ENCODE measurements at places on chromosomes 2 and 18.

- DNase-seq, result no peak
These were observed 22.7 kb upstream of the DOCK10 start for GRCh38 chr2:225064928-225065327.

GRCh38 chr2:3435445-3435844, 56.0 kb downstream of the TRAPPC12 start:
- DNase-seq, result no peak

GRCh38 chr2:104871649-104871971, 17.7 kb downstream of the POU3F3 start:
- DNase-seq, result no peak

DNA sequence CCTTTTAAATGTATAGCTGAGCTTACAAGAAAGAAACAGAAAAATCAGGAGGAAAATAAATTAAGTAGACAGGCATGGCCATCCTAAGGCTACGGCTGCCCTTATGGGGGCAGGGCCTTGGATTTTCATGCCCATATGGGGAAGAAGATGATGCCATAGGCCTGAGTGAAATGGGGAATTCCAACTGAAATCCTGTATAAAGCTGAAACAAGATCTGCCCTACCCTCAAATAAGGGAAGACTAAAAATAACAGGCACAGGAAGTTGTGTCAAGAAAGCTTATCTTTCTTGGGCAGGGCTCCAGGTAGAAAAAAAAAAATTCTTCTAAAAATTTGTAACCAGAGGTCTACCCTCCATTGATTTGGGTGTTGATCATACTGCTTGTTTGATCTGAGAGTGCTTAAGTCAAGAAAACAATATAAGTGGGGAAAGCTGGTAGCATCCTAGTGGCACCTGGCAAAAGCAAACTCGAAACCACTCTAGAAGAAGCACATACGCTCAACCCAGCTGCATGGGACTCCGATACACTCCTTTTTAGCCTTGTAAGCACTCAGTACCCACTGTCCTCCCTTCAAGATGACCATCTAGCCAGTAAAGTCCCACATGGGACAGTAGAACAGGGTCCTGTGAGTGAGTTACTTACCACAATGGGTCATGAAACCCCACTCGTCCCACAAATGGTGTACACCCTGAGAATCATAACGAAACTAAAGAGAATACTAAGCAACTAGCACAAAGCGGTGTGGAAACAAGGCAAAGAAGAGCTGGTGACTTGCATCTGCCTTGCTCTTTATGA, 22.3 kb downstream of the DNAH7 start:
- DNase-seq, result no peak

GRCh38 chr18:32093102-32093511, 1.4 kb downstream of the RNF138 start:
- no peak for DNase-seq

GRCh38 chr2:203871371-203871983, 3.9 kb downstream of the CTLA4 start:
- DNase-seq, result no peak

GRCh38 chr2:146259816-146260215, 1585.0 kb upstream of the ACVR2A start:
- DNase-seq, result no peak

- no peak for DNase-seq
These were observed 94.8 kb downstream of the RTTN start for GRCh38 chr18:70110678-70111077.

DNA sequence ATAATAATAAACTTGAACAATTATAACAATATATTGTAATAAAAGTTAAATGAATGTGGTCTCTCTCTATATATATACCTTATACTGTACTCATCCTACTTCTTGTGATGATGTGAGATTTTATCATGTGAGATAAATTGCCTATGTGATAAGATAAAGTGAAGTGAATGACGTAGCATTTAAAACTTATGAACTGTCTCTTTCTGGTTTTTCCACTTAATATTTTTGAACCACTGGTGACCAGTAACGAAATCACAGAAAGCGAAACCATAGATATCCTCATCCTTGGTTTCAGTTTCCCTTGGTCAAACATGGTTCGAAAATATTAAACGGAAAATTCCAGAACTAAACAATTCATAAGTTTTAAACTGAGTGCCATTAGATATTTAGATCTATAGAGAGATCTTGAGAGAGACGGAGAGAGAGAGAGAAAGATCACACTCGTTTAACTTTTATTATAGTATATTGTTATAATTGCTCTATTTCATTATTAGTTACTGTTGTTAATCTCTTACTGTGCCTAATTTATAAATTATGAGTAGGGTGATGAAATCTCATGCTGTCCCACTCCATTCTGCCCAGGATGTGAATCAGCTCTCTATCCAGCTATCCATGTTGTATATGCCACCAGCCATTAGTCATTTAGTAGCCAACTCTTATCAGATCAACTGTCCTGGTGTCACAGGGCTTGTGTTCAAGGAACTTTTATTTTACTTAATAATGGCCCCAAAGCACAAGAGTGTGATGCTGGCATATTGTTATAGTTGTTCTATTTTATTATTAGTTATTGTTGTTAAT, 156.8 kb downstream of the THADA start:
- no peak for DNase-seq

- no peak for DNase-seq
These were observed 164.4 kb downstream of the UPP2 start for GRCh38 chr2:158266111-158266510.

DNA sequence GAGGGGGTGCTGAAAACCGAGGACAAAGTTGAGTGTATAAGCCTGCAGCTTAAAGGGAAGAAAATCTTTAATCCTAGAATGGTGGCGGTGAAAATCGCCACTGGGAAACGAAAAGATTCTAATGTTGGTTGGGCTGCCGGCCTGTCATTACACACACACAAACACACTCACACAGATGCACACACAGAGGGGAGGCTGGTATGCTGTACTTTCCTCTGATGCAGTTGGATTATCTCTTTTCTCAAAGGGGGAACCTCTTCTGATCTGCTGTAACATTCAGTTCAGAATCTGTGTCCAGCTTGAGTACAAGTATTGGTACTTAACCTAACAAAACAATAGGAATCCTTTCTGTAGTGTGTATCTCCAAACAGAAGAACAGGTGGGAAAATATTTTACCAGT, 39.0 kb downstream of the ANXA4 start:
- DNase-seq, result no peak

GRCh38 chr2:31060397-31060796, 77.8 kb downstream of the GALNT14 start:
- DNase-seq, result peak; percentile 13

DNA sequence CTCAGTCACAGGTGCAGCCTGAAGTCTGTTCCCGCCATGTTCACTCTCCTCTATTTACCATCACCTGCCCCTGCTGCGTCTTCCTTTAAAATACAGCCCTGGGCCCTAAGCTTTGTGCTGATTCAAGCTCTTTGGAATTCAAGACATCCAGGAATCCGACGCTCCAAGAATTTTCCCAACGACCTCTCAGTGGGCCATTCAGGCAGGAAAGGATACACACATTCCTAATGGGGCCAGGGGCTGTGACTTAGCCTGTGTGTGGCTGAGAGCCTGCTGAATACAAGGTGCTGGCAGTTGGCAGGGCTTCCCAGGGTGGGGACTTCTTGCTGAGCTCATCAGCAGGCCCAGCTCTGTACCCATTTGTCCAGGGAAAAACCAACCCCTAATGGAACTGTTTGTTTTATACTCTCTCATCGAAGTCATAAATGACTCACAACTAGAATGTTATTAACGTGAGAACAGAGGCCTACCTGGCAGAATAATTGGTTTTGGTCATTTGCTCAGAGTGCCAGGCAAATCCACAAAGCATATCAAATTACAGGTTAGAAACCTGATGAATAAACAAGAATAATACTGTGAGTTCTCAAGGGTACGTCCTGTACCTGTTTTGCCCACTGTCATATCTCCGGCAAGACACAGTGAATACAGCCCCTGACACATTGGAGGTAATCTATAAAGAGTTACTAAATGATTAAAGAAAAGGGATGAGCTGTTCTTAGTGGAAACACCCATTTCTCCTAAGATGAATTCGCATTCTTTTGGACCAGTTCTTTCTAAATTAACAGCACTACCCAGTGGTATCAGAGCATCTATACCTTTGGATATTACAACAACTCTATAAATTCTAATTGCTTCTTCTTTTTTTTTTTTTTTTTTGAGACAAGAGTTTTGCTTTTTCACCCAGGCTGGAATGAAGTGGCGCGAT, 12.6 kb upstream of the KCMF1 start:
- no peak for DNase-seq

DNA sequence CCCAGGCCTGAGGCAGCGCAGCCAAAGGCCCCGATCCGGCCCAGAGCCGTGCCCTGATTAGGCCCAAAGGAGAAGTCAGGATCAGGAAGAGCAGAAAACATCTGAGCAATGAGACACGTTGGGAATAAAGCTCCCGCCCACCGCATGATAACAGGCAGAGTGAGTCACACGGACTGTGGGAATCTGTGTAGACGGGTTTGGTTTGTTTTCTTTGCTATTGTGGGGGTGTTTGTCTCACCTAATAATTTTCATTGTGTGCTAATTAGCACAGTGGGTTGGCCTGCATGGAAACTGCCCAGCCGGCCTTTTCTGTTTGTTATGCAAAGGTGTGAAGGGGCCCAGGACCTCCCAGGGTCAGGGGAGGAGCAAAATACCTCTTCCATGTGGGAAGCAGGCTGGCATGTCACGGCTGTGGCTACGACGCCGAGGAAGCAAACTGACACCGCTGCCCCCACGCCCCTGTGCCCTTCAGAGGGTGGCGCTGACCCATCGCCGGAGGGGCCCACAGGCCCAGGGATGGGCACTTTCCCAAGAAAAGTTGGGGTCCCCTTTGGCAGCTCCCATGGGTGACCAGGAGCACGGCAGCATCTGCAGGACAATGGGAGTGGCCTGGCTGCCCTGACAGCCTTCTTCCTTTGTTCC, 68.4 kb upstream of the CTDP1 start:
- no peak for DNase-seq

GRCh38 chr2:150572961-150573395, 85.5 kb upstream of the RND3 start:
- no peak for DNase-seq

GRCh38 chr18:59547581-59548182, 149.5 kb downstream of the CCBE1 start:
- DNase-seq, result no peak

DNA sequence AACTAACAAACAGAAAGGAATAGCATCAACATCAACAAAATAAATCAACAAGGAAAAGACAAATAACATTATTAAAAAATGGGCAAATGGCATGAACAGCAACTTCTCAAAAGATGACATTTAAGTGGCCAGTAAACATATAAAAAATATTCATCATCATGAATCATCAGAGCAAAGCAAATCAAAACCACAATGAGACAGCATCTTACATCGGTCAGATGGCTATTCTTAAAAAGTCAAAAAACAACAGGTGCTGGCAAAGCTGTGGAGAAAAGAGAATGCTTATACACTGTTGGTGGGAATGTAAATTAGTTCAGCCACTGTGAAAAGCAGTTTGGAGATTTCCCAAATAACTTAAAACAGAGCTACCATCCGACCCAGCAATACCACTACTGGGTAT, 327.1 kb downstream of the CMPK2 start:
- no peak for DNase-seq

DNA sequence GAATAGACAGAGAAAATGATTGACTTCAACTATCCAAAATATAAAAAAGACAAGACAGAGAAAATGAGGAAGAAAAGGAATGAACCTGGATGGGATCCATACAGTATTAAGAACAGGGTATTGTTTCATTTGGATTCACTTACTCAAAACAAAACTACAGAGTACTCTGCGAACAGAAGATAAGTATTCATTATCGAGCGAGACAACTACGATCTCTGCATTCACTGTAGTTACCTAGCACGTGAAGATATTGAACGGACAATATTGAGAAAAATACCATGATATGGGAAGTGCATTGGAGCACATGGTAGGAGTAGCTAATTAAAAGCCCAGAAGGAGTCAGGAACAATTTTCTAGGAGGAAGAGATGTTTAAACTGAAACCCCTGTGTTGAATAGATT, 1.0 kb upstream of the ORC2 start:
- no peak for DNase-seq

Data from vagina (tissue), 2 donors.